ENCODE measurements at places on chromosomes 3 and 15.
A peak's percentile ranks its signal among the peaks of the same experiment; 100 is the strongest.

DNA sequence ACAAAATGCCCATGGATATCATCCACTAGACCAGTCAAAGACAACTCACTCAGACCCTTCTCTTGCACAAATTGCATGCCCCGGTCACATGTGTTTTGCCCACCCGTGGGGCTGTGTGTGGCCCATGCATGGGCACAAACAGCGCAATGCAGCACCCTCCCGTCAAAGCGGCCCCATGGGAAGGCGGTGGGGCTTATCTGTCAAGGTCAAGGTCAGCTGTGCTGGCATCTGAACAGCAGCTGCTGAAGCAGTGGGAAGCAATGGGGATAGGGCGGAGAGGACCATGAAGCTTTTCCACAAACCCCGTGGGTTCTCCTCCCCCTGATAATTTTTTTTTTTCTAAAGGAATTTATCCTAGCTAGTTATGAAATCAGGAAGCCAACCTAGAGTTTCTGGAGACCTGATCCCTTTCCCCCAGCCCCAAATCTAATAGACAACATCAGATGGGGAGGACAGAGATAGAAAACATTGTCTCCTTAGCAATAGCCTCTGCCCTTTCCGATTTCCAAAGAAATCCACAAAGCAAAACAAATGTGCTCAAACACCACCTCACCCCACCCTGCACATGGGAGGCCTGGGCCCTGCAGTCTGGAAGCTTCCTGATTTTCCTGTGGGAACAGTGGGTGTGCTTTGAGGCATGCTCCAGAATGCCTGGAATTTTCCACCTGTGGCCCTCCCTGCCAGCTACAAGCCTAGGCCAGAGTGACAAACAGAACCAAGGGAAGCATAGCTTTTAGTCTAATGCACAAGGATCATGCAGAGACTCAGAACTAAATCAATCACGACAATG lies 84.4 kb downstream of the BDH1 start:
- DNase-seq: no peak

- DNase-seq: no peak
Measured at GRCh38 chr15:85473455-85473854, 93.1 kb downstream of the AKAP13 start.

- peak; percentile 46 for DNase-seq
Measured at GRCh38 chr15:89496155-89497098, at the start of gene RHCG. Gene RHCG, minus strand, starts transcription at chr15:89496583. Its CDS starts 39 bp downstream, at chr15:89496544.

DNA sequence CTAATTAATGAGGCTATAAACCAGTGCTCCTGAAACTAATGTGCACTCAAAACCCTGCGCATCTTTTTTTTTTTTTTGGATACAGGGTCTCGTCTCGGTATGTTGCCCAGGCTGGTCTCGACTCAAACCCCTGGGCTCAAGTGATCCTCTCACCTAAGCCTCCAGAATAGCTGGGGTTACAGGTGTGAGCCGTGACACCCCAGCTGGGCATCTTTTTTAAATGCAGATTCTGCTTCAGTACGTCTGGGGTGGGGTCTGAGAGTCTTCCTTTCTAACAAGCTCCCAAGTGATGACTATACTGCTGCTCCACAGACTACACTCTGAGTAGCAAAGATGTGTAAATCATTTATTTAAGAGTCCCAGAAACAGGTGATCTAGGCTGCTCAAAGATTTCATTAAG lies 73.0 kb downstream of the BFSP2 start:
- DNase-seq: no peak

GRCh38 chr3:65107174-65107573 lies 419.4 kb upstream of the ADAMTS9 start:
- no peak for DNase-seq

- DNase-seq: peak; percentile 37
Measured at GRCh38 chr15:33292717-33293307, 18.0 kb upstream of the RYR3 start.

GRCh38 chr3:196207833-196208607 lies 3.2 kb downstream of the ZDHHC19 start:
- no peak for DNase-seq

DNA sequence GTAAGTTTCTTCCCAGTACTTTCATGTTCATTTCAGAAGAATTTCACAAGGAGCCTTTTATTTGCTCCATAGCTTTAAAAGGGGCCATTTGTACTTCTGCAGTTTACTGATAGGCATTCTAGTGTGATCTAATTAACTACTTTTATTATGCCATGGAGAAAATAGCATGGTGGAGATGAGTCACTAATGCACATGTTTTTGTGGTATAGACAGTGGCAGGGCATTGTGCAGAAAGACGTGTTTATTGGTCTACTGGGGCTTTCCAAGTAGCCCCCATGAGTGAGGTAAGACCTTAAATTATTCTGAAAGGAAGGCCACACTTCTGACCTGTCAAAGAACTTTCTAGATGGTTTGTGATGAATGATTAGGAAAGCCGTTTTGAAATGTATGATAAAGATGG lies 810.0 kb upstream of the NR2F2 start:
- DNase-seq: no peak

DNA sequence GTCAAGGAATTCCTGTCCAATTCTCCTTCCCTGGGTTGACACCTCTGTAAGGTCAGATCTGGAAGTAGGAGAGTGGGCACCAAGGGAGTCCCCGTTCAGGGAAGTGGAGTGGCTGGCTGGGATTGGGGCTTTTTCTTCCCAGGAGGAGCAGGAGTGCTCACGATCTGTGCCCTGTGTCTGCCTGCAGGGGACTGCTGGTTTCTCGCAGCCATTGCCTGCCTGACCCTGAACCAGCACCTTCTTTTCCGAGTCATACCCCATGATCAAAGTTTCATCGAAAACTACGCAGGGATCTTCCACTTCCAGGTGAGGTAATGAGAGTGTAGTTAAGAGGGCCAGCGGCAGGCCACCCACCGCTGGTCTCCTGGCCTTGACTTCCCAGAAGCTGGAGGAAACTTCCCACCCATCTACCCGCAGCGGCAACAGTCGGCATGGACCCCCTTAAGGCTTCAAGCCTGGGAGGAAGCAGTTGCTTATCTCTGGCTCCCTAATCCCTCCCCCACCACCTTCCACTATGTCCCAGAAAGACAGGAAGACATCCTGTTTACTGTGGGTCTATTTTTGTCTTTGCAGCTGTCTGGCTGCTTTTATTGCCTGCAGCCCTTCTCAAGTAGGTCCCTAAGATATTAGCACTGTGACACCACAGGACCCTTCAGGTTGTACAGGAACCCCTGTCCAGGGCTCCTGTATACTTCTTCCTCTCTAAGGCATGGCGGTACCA lies 26.8 kb downstream of the CAPN3 start:
- DNase-seq: no peak

- no peak for DNase-seq
Measured at GRCh38 chr15:90866161-90866715, 2.1 kb upstream of the FURIN start.

DNA sequence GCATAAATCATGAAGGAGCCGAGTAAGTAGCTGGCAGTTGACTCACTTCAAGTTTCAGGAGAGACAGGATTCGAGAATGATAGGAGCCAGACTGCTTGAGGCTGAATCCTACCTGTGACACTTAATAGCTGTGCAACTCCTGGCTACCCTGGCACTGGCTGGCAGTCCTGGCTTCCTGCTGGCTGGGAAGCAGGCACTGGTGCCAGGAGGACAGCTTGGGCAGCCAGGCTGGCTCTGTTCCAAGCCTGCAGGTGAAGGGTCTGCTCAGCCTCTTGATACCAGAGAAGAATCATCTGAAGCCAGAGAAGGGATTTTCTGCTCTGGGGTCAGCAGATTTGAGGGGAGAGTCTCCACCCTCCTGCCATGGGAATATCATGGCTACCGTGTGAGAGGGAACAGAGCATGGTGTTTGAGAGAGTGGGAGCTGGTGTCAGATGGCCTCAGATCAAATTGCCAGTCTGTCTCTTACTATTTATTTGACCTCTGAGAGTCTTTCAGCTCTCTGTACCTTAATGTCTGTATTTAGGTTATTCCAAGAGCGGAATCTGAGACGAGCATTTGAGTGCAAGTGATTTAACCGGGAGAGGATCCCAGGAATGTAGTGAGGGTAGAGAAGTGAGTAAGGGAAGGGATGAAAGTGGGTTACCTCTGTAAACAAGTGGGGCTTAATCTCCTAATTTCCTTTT lies 4.4 kb upstream of the XIRP1 start:
- DNase-seq: no peak
